ENCODE measurements at places on chromosomes 12 and 14. TPM values are rescaled to one million over a fixed set of nuclear protein-coding genes. Genes with fewer than 3 reads are reported as not detected.

DNA sequence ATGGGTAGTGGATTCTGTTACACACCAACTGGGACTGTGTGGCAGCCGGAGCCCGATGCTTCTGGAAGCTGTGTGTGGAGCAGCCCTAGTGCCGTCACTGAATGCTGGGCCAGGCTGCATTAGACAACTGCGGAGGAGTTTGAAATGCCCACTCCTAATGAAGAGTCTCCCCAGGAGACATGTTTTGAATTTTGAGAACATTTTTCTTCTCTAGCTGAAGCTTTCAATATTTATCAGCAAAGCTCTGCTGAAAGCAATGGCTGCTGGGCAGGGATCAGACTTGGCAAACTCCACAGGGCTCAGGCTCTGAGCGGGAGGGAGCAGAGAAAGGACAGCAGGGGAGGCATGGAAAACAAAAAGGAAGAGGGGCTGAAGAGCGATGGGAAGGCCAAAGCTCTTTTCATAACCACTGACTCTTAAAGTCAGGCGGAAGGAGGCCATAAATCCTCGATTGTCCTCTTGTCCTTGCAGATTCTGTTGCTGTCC is 189.1 kb downstream of the MON2 start:
- H3K27ac ChIP-seq, result no peak overlapping the region
- no peaks in the 10 kb centered on the region for H3K36me3 ChIP-seq
- no peak overlapping the region for H3K4me3 ChIP-seq
- H3K4me1 ChIP-seq, result no peaks in the 10 kb centered on the region
- DNase-seq, result no peak
- H3K27me3 ChIP-seq, result no peaks in the 10 kb centered on the region

DNA sequence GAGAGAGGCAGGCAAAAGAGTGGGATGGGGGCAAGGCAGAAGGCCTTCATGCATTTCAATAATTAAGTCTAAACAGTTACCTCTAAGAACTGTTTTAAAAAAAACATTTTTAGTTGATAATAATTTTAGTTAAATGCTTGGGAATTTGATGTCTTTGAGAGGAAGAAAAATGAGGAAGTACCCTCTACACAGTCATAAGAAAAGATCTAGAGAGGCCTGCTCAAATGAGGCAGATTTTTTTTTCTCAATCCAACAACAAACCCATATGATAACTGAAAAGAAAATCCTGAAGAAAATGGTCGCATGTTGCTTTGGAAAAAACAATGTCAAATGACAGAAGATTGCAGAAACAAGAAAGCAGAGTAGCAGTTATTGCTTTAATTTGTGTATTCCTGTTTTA is 25.6 kb downstream of the SINHCAF start:
- no peak for DNase-seq
- peaks cover 91% of the 10 kb centered on the region for H3K36me3 ChIP-seq
- no peak overlapping the region for H3K27ac ChIP-seq

- H3K27me3 ChIP-seq, result no peaks in the 10 kb centered on the region
- peaks cover 60% of the 10 kb centered on the region for H3K4me1 ChIP-seq
- H3K4me3 ChIP-seq, result peak overlapping the region; percentile 90
- DNase-seq, result peak; percentile 84
- peaks cover 12% of the 10 kb centered on the region for H3K36me3 ChIP-seq
Observed at GRCh38 chr12:108629824-108630476, 3.7 kb downstream of the SELPLG start.

DNA sequence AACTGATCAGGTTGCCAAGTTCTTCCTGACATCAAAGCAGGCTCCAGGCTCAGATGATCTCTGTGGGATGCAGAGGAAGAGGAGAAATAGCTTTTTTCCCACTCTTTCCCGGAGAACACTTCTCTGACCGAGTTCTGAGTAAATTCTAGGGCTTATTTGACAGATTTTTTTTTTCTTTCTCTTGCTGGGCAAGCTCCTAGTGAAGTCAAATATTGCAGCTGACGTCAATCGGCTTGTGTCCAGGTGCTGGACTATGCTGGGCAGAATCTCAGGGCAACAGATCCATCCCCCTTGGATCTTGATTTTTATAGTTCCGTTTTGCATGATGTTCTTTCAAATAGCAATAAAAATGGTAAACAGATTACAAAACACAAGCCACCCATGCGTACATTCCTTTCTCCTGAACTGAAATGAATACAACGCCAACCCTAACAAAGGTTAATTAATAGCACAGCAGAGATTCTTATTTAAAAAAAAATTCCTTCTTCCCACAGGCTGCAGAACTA is 182.2 kb downstream of the NOVA1 start:
- H3K4me3 ChIP-seq, result no peak overlapping the region
- no peaks in the 10 kb centered on the region for H3K4me1 ChIP-seq
- no peak overlapping the region for H3K27ac ChIP-seq

DNA sequence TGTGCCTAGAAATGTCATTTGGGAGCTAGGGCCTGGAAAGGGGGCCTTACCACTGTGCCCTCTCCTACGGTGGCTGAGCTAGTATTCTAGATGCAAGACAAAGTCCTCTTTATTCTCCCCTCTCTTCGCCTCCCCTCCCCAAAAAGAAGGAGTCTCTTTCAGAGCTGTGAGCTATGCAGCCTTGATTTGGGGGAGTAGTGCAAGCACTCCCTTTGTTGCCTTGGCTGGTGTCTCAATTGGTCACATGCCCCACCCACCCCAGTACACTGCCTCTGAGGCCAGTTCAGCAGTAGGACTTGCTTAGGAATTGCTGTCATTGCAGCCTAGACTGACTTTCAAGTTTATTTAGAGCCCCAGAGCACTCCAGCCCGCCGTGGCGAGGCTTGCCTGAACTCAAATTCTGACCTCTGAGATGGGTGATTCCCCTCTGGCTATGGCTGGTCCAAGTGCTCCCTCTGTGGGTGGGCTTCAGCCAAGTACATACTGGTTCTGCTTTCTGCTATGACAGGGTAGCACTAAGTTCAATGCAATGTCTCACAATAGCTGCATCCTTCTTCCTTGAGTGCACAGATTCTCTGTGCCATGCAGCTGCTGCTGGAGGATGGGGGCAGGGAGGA is 37.0 kb upstream of the FBXO33 start:
- no peaks in the 10 kb centered on the region for H3K4me1 ChIP-seq
- H3K27me3 ChIP-seq, result no peaks in the 10 kb centered on the region
- no peaks in the 10 kb centered on the region for H3K36me3 ChIP-seq
- no peak overlapping the region for H3K27ac ChIP-seq
- no peak for DNase-seq

DNA sequence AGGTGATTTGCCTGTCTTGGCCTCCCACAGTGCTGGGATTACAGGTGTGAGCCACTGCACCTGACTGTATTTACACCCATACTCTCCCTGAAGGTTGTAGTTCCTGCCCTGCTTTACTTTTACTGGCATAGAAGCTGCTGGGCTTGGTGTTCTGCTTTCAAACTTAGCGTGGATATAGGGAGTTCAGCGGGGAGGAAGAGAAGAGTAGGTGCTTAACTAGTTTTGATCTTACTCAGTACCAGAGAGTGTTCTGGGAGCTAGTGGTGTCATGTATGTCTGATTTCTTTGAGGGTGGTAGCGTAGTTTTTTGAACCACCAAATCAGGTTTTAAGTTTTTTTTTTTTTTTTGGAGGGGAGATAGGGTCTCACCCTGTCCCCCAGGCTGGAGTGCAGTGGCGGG is 13.8 kb downstream of the RCOR1 start:
- DNase-seq, result no peak
- H3K27ac ChIP-seq, result no peak overlapping the region
- no peak overlapping the region for H3K4me3 ChIP-seq
- H3K36me3 ChIP-seq, result peaks cover 32% of the 10 kb centered on the region

GRCh38 chr14:49966304-49966809 is 73.5 kb downstream of the ARF6 start:
- H3K36me3 ChIP-seq, result no peaks in the 10 kb centered on the region
- no peak overlapping the region for H3K27ac ChIP-seq
- no peaks in the 10 kb centered on the region for H3K4me1 ChIP-seq
- no peak for DNase-seq
- H3K4me3 ChIP-seq, result no peak overlapping the region
- no peaks in the 10 kb centered on the region for H3K27me3 ChIP-seq

DNA sequence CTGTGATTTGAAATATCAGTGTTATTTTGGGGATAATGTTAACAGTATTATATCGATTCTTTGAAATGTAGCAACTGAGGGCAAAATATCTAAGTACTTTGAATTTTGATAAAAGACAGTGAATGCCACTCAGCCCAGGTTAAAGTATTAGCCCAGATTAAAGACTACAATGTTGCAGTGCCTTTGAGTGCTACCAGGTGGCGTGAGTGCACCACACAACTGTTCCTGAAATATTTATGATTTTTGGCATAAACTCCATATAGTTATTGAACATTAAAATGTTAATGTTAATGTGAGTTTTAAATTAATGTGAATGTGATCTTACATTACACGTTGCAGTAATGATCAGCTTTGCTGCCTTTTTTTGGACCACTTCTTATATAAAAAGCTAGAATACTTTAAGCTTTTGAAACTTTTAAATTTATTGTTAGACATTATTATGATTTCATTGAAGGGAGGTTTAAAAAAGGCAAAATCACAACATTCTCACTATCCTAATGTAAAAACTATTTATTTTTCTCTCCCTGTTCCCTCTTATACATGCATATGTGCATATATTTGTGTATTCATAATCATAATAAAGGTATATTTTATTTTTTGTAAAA is 22.5 kb downstream of the MRPS35 start:
- H3K27me3 ChIP-seq, result no peaks in the 10 kb centered on the region
- H3K36me3 ChIP-seq, result peaks cover 84% of the 10 kb centered on the region
- no peaks in the 10 kb centered on the region for H3K4me1 ChIP-seq
- H3K27ac ChIP-seq, result no peak overlapping the region
- DNase-seq, result peak; percentile 38

DNA sequence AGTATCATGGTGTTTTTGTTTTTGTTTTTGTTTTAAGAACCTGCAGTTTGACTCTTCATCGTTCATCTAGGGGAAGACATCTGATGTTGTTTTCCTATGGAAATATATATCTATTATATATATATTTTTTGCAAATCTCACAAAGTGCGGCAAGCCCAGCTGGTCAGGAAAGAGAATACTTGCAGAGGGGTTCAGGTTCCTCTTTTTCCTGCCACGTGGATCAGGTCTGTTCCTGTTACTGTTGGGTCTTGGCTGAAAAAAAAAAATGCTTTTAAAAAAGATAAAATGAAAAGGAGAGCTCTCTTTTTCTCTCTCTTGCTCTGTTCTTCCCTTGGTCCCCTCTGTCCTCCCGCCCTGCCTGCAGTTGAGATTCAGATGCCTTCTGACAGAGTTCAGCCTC is 179.4 kb upstream of the BCL2L14 start:
- no peaks in the 10 kb centered on the region for H3K4me1 ChIP-seq
- no peak overlapping the region for H3K27ac ChIP-seq
- H3K27me3 ChIP-seq, result no peaks in the 10 kb centered on the region
- H3K36me3 ChIP-seq, result no peaks in the 10 kb centered on the region

- no peaks in the 10 kb centered on the region for H3K4me1 ChIP-seq
- peak; percentile 3 for DNase-seq
- no peaks in the 10 kb centered on the region for H3K36me3 ChIP-seq
- H3K4me3 ChIP-seq, result no peak overlapping the region
- no peaks in the 10 kb centered on the region for H3K27me3 ChIP-seq
- H3K27ac ChIP-seq, result no peak overlapping the region
Observed at GRCh38 chr14:71290960-71291466, 383.8 kb downstream of the PCNX1 start.

- no peak for DNase-seq
- H3K4me1 ChIP-seq, result 0 out of 2 replicates have a peak, but pooled peaks cover 3% of the 10 kb centered on the region
- H3K27me3 ChIP-seq, result no peaks in the 10 kb centered on the region
- no peak overlapping the region for H3K27ac ChIP-seq
Observed at GRCh38 chr12:132633901-132634300, 15.3 kb downstream of the P2RX2 start.

- H3K27me3 ChIP-seq, result no peaks in the 10 kb centered on the region
- H3K27ac ChIP-seq, result no peak overlapping the region
- no peak overlapping the region for H3K4me3 ChIP-seq
- H3K36me3 ChIP-seq, result no peaks in the 10 kb centered on the region
- no peak for DNase-seq
Observed at GRCh38 chr12:72511906-72512305, 239.7 kb downstream of the TRHDE start.

DNA sequence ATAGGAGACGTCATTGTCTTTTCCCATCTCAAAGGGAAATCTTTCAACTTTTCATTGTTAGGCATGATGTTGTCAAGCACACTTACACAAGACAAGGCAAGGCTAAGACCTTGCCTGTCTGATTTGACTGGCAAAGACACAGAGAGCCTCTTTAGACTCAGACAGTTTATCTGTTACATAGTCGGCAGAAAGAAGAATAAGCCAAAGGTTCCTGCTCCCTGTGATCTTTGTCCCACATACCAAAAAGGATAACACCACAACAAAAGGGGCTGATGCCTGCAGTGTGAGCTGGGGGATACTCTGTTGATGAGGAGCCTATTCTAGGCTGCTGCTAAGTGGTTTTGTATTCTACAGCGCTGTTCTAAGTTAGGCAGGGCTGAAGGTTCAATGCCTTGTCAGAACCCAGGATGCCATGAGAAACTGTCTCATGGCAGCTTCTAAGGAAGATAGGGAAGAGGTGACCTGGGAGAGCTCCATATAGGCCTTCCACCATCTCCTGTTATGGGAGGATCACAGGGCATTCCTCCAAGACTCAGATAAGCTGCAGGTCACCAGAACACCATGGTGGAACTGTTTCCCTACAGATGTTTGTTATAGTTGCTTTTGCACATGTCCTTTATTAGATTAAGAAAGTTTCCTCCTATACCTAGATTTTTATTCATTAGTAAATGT is 12.7 kb downstream of the ERC1 start:
- peak; percentile 4 for DNase-seq
- no peak overlapping the region for H3K27ac ChIP-seq
- no peaks in the 10 kb centered on the region for H3K27me3 ChIP-seq
- no peaks in the 10 kb centered on the region for H3K36me3 ChIP-seq
- no peaks in the 10 kb centered on the region for H3K4me1 ChIP-seq

DNA sequence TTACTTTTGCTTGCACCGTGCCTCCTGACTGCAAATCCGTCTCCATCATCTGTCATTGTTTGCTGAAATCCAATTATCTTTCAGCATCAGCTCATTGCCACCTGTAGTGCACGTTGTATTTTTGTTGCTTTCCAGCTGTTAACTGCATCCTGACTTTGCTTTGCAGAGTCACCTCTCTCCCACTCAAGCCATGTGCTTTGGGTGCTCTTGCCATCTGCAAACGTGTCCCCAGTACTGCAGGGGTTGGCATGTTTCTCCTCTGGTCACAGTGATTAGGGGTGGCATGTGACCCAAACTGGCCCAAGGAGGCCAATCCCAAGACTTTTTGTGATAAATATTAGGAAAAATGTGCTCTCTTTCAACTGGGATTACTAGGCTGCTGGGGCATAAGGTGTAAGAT is 10.5 kb upstream of the TMED2 start:
- H3K27me3 ChIP-seq, result no peaks in the 10 kb centered on the region
- H3K4me3 ChIP-seq, result no peak overlapping the region
- no peaks in the 10 kb centered on the region for H3K4me1 ChIP-seq
- H3K27ac ChIP-seq, result no peak overlapping the region
- no peak for DNase-seq
- no peaks in the 10 kb centered on the region for H3K36me3 ChIP-seq

The LRRC23 gene
- total RNA-seq, result 2.1 TPM

The HECTD4 gene
- total RNA-seq, result 33.3 TPM

The AHNAK2 gene
- 0.09 TPM for total RNA-seq

The HOXC5 gene
- 0.31 TPM for total RNA-seq

The TGM1 gene
- total RNA-seq, result 2.4 TPM

The ARHGEF40 gene
- total RNA-seq, result 4.6 TPM

The DPPA3 gene
- not detected for total RNA-seq

The ARMH4 gene
- total RNA-seq, result 0.07 TPM

The DNAAF2 gene
- total RNA-seq, result 11.7 TPM

The GPHN gene
- total RNA-seq, result 14.1 TPM

The CARMIL3 gene
- 0.11 TPM for total RNA-seq

Measured in K562 (cell line).